ENCODE measurements at places on chromosomes 6 and 20.

GRCh38 chr20:63554361-63555278 is 661 bp downstream of the FNDC11 start:
- no peak for DNase-seq

DNA sequence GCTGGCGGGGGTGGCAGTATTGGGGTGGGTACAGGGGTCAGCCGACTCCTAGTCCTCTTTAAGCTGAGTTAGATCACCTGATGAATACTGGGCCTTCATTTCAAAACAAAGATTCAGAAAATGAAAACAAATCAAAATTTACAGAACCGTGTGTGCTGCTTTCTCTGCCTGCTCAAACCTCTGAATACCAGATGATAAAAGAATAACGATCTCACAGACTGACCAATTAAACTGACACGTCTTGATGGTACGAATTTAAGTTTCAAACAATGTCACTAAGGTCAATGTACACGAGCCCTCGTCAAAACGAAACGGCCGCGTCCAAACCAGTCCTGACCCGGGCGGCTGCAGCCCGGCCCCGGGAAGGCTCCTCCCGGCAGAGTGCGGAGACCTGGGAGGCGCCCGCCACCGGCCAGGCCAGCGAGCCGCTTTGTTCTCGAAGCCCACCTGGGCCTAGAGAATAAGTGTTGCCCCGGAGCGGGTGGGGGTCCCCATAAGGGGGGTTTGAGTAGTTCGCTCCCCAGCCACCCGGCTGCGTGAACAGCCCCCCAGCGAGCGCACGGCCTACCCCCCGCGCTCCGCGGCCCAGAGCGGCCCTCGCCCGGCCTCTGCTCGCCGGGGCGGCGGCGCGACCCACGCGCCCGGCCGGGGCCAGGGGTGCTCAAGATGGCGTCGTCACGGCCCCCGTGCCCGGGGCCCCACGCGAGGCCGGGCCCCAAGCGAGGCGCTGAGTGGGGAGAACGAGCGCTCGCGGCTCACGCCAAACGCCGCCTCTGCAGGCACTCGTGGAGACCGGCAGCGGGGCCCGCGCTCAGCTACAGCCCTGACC is 728 bp downstream of the PSMA7 start:
- DNase-seq, result peak; percentile 14

DNA sequence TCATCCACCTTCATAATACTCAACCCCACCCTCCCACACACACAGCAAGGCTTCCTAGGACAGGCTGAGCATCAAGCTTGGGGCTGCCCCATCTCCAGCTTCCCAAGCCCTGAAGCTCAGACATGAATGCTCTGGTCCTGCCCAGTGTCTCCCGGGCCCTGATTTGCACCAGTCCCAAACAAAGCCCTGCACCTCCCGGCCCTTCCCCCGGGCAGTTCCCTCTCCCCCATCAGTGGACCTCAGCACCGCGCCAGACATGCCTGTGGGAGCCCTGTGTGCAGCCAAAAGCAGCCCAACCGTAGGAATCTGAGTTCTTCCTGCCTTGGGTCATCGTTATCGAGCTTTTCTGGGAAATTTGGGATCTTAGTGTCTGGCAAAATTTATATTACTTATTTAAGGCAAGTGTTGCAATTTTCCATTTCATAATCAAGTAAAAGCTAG is 63.5 kb downstream of the THBS2 start:
- DNase-seq, result no peak

GRCh38 chr6:168212362-168212761 is 107.2 kb downstream of the DACT2 start:
- DNase-seq, result no peak

GRCh38 chr6:104603108-104603745 is 256.5 kb downstream of the HACE1 start:
- DNase-seq, result no peak

- DNase-seq, result peak; percentile 7
Observed at GRCh38 chr6:24743265-24743943, 24.4 kb upstream of the C6orf62 start.

DNA sequence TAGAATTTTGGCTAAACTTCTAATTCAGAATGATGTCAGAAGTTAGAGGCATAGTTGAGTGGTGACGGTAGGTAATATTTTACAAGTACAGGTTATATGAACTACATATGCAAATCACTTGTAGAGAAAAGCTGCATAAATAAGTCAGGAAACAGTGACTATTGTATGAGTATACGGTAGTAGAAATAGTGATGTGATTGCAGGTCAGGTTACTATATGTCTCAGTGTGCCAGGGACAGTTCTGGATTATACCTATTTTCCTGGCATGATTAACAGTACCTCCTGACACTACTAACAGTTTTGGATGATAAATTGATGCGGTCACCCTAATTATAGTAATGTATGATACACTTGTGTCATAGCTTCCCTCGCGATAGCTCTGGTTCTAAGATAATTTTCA is 9.2 kb downstream of the DNAH8 start:
- DNase-seq, result no peak

- no peak for DNase-seq
Observed at GRCh38 chr20:40232756-40233155, 456.3 kb downstream of the MAFB start.

DNA sequence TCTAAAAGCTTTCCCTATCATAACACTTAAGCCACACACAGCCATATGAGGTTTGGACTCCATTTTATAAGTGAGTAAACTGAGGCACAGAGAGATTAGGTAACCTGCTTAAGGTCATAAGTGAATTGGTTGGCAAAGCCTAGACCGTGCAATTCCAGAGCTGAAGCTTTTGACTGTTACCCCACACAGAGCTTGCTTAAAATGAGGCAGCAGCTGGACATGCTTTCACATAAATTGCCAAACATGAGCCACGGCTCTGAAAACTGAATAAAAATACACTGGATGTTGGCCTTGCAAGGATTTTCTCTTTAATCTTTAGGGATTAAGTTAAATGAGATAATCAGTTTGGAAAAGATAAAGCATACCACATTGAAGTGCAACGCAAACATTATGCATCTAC is 2.5 kb downstream of the RIPOR2 start:
- no peak for DNase-seq

DNA sequence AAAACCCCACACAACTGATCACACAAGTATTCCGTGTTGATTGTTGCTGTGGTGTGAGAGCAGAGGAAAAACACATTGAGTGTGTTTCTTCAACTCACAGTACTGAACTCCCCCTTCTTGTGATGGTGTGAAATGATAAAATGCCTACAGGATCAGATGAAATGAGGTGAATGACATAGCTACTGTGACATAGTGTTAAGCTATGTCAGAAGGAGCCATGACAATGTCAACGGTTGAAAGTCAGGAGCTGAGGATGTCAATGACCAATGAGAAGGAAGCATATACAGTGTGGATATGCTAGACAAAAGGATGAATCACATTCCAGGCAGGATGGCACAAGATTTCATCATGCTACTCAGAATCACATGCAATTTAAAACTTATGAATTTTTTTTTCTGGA is 38.8 kb downstream of the WASF1 start:
- DNase-seq, result no peak

GRCh38 chr6:134903448-134903847 is 46.5 kb downstream of the ALDH8A1 start:
- DNase-seq, result no peak

DNA sequence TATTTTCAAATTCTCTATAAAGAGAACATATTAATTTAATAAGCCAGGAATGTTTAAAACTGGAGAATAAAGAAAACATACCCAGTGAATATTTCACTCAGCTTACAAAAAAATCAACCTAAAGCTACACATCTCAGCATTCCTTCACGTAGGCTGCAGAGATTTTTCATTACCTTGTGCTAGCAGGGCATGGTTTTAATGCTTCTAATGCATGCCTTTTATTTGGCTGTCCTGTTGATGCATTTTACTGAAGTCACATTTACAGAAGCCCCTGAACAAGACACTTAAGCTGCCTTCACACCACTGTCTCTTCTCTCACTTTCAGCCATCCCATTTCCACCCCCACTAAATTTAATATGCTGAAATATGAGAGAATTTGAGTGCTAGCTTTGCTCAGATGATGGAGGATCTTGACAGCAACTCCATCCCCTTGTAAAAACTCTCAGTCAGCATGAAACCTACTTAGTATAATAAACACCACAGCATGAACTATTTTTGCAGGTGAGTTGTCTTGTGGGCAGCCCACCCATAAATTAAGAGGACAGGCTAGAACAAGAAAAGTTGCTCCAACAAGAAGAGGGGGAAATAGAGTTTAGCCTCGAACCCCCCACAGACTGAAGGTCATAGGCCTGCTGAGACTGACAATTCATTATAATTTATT is 159.4 kb downstream of the SIM1 start:
- no peak for DNase-seq

GRCh38 chr6:122426597-122426996 is 27.1 kb downstream of the HSF2 start:
- no peak for DNase-seq

DNA sequence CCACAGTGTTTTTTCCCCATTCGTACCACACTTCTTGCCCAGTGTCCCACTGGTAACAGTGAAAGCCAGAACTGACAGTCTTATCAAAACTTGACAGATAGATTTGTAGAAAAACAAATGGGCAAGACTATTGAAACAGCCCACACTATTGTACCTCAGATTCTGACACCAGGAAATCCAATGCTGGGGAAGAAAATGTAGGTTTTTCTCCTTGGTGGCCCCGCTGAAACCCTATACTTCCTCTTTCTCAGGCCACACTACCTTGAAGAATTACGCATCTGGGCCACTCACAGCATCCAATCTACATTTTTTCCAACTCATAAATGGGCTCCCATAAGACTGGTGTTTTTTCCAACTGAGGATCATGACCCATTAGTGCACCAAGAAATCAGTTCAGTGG is 90.9 kb upstream of the HDDC2 start:
- no peak for DNase-seq

- DNase-seq, result no peak
Observed at GRCh38 chr6:53630533-53631226, 34.9 kb downstream of the KLHL31 start.

- DNase-seq, result no peak
Observed at GRCh38 chr6:29517245-29517644, 29.5 kb upstream of the MAS1L start.

DNA sequence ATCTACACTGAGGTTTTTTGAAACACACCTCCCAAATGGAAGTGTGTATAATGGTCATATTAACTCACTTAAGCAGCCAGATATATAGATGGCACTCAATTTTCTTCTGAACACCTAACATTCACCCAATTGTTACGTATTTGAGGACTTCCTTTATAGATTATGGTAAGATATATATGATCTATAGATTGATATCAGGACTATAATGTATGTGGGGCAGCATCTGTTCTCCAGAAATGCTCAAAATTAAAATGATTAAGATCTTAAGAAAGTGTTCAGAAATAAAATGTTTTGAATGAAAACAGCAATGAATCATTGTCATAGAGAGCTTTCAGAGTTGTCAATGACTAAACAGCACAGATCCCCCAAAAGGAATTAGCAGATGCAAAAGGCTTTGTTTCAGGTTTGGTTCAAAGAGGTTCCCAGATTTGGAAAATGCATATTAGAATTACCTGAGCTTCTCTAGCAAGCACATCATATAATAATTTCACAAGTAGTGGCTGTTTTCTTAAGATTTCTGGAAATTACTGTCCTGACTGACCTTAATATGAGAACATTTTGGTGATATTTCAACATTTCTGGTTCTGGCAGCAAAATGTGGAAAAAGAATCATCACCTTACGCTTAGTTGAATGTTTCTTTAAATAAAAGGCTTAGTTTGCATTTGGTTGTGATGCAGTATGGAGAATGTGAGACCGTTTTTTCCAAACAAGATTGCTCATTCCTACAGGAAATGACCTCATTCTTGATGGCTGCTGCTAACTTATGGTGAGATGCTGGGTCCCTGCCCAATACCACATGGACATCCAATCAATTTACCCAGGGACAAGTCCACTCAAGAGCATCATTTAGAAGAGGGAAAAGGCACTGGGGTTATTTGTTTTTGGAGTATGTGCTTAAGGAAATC is 31.5 kb downstream of the TRAF3IP2 start:
- DNase-seq, result no peak

GRCh38 chr6:57226221-57226620 is 4.1 kb upstream of the RAB23 start:
- no peak for DNase-seq

- DNase-seq, result no peak
Observed at GRCh38 chr6:116412270-116412669, 41.5 kb downstream of the DSE start.

DNA sequence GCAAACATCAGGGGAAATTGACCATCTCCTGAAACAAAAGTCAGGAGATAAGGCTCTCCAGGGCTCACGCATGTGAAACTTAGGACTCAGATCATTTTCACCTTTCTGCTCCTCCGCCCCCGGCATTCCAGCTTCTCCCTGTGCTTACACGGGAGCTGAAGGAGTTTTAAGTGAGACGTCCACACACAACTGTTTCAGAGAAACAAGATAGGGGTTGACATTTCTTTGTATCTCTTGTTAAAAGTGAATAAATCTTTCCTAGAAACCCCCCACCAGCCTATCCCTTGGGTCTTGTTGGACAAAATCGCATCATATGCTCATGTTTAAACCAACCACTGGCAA is 46.1 kb downstream of the FAM50B start:
- DNase-seq, result no peak

- no peak for DNase-seq
Observed at GRCh38 chr6:105209950-105210706, 30.3 kb upstream of the POPDC3 start.
